ENCODE measurements at places on chromosomes 11 and 22. TPM values are rescaled to one million over a fixed set of nuclear protein-coding genes. Genes with fewer than 3 reads are reported as not detected.

DNA sequence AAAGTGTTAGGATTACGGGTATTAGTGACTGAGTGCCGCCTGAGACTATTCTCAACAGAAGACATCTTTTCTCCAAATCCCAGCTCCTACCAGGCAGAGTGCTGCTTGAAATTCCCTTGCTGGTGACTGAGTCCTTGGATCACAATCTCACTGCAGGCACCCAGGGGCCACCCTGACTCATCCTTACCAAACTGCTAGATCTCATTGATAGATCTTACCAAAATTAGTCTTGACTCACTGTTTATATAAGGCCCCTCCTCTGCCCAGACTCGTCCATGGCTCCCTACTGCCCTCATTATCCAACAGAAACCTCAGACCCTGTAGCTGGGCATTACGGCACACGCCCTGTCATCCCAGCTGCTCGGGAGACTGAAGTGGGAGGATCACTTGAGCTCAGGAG is 14.7 kb downstream of the TBC1D10A start:
- H3K4me3 ChIP-seq, result no peak overlapping the region
- H3K4me1 ChIP-seq, result peaks cover 73% of the 10 kb centered on the region
- H3K36me3 ChIP-seq, result no peaks in the 10 kb centered on the region
- H3K27me3 ChIP-seq, result no peaks in the 10 kb centered on the region

GRCh38 chr22:39900306-39901227 is at the start of gene GRAP2:
Gene GRAP2 (plus strand): TSS chr22:39901084. CDS start chr22:39947107, 46,023 bp downstream.
- H3K27ac ChIP-seq, result no peak within 1 kb of the TSS
- no peaks in the 10 kb centered on the region for H3K27me3 ChIP-seq
- no peak within 1 kb of the TSS for H3K4me3 ChIP-seq

DNA sequence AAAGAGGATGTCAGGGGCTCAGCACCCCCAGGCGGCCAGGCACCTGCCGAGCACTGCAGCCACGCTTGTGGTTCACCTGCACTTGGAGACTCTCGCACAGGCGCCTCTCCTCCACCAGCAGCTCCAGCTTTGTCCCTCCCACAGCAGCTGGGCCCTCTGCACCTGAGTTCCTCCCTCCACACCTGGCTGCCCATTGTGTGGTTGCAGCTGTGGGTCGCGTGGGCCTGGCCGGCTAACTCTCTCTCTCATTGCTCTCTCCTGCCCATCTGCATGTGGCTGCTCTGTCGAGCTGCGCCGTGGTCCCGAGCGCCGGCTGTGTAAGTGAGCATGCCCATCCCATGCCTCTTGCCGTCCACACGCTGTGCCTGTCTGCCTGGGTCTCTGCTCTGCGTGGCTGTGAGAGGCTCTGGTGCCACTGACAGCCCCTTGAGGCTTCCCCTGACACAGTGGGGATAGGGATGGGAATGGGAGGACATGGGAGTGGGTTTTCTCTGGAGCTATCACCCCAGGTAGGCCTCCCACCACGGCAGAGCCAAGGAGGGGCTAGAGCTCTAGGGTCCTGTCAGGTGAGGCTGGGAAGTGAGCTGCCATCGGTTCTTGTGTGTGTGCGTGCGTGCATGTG is 8.5 kb upstream of the ACR start:
- no peaks in the 10 kb centered on the region for H3K27me3 ChIP-seq
- H3K4me1 ChIP-seq, result no peaks in the 10 kb centered on the region
- peaks cover 4% of the 10 kb centered on the region for H3K36me3 ChIP-seq

GRCh38 chr11:36057379-36058042 is 113.6 kb downstream of the LDLRAD3 start:
- H3K27me3 ChIP-seq, result no peaks in the 10 kb centered on the region
- no peaks in the 10 kb centered on the region for H3K4me1 ChIP-seq
- H3K4me3 ChIP-seq, result no peak overlapping the region
- H3K27ac ChIP-seq, result no peak overlapping the region

DNA sequence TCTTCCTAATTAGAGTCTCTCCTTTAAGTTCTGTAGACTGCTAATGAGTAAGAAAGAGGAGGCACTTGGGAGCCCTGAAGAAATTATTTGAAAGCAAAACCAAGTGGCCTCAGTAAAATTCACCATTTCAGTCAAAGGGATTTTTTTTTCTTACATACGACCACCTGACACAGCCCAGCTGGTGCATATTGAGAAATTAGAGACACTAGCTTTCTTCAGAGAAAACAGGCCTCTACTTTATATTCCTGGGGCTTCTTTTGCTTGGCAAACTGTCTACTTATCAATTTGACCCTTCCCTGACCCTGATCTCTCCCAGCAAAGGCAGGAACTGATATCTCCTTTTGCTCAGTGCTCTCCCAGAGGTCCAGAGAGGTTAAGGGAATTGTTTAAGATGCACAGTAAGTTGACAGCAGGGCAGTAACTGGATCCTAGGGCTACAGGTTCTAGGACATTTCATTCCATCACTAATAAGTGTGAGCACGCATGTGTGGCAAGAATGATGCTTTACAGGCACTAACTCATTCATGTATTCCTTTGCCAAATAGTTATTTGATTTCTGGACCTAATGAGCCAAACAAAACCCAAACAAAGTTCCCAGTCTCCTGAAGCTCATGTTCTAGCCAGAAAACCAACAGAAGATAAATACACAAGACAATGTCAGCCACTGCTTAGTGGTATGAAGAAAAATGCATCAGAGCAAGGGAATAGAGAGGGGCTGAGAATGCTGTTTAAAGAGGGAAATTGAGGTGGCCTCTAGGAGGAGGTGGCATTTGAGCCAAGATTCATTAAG is 467.6 kb downstream of the SOX6 start:
- H3K4me3 ChIP-seq, result no peak overlapping the region
- peak; percentile 54 for DNase-seq
- no peak overlapping the region for H3K27ac ChIP-seq
- no peaks in the 10 kb centered on the region for H3K36me3 ChIP-seq

- no peaks in the 10 kb centered on the region for H3K27me3 ChIP-seq
- no peaks in the 10 kb centered on the region for H3K36me3 ChIP-seq
- peak overlapping the region; percentile 50 for H3K4me3 ChIP-seq
- no peaks in the 10 kb centered on the region for H3K4me1 ChIP-seq
- peak; percentile 92 for DNase-seq
Observed at GRCh38 chr22:42661985-42662831, 13.0 kb upstream of the CYB5R3 start.

GRCh38 chr22:50157709-50158375 is 12.7 kb upstream of the PANX2 start:
- H3K27me3 ChIP-seq, result no peaks in the 10 kb centered on the region
- H3K4me1 ChIP-seq, result no peaks in the 10 kb centered on the region
- no peak overlapping the region for H3K27ac ChIP-seq
- H3K4me3 ChIP-seq, result no peak overlapping the region
- no peaks in the 10 kb centered on the region for H3K36me3 ChIP-seq

- peak; percentile 73 for DNase-seq
- peaks cover 8% of the 10 kb centered on the region for H3K4me1 ChIP-seq
- H3K27ac ChIP-seq, result no peak overlapping the region
- H3K36me3 ChIP-seq, result peaks cover 4% of the 10 kb centered on the region
- no peak overlapping the region for H3K4me3 ChIP-seq
- no peaks in the 10 kb centered on the region for H3K27me3 ChIP-seq
Observed at GRCh38 chr11:65884716-65885092, 3.6 kb downstream of the FIBP start.

DNA sequence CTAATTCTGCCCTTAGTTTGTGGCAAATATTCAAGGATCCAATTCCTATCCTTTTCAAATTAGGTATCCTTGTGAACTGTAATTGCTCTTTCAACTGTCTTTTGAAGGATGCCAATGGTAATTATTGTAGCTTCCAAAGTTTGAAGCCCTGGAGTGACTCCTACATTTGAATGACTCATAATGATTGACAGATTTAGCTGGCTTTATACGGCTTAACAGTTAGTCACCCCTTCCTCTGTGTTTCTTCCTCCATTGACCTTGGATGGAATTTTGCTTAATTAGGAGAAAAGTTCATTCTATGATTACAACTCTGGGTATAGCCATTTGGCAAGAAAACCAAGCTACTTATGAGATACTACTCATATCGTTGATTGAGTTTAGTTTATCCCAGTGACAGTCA is 639.3 kb upstream of the KIRREL3 start:
- DNase-seq, result no peak
- H3K4me1 ChIP-seq, result peaks cover 5% of the 10 kb centered on the region
- no peak overlapping the region for H3K4me3 ChIP-seq
- H3K36me3 ChIP-seq, result no peaks in the 10 kb centered on the region

DNA sequence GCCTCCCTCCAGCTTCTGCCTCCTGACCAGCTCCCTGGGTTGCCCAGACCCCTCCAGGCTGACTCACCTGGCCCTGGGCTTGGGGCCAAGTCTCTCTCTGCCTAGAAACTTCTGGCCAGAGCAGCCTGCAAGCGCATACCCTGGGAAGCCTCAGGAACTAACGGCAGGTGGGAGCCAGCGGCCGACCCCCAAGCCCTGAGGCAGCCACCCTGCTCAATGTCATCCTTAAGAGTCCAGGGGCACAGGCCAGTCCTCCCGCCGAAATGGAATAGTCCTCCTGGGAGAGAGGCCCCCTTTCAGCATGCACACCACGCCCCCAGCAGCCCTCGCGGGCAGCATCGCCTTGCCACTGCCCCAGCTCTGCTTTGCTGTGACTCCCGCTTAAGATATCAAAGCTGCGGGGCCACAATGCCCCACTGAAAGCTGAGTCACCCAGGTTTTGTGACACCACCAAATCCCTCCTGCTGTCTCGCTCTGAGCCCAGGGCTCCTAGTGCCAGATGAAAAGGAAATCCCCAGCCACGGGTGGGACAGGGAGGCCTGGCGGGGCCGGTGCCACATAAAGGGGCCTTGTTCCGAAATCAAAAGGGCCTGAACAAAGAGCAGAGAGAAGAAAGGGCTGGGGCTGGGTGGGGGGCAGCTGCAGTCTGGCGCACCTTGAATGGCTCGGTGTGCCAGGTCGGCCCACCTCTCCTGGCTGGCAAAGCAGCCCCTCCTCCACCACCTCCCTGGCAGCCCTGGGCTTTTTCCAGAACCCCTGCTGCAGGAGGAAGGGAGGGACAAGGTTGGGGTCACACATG is 21.4 kb upstream of the FGF3 start:
- H3K4me1 ChIP-seq, result no peaks in the 10 kb centered on the region
- H3K27ac ChIP-seq, result no peak overlapping the region
- H3K27me3 ChIP-seq, result no peaks in the 10 kb centered on the region
- no peak overlapping the region for H3K4me3 ChIP-seq

- no peaks in the 10 kb centered on the region for H3K4me1 ChIP-seq
- H3K36me3 ChIP-seq, result no peaks in the 10 kb centered on the region
- DNase-seq, result no peak
- H3K4me3 ChIP-seq, result no peak overlapping the region
- no peak overlapping the region for H3K27ac ChIP-seq
- no peaks in the 10 kb centered on the region for H3K27me3 ChIP-seq
Observed at GRCh38 chr22:47110817-47111443, 348.5 kb downstream of the TBC1D22A start.

DNA sequence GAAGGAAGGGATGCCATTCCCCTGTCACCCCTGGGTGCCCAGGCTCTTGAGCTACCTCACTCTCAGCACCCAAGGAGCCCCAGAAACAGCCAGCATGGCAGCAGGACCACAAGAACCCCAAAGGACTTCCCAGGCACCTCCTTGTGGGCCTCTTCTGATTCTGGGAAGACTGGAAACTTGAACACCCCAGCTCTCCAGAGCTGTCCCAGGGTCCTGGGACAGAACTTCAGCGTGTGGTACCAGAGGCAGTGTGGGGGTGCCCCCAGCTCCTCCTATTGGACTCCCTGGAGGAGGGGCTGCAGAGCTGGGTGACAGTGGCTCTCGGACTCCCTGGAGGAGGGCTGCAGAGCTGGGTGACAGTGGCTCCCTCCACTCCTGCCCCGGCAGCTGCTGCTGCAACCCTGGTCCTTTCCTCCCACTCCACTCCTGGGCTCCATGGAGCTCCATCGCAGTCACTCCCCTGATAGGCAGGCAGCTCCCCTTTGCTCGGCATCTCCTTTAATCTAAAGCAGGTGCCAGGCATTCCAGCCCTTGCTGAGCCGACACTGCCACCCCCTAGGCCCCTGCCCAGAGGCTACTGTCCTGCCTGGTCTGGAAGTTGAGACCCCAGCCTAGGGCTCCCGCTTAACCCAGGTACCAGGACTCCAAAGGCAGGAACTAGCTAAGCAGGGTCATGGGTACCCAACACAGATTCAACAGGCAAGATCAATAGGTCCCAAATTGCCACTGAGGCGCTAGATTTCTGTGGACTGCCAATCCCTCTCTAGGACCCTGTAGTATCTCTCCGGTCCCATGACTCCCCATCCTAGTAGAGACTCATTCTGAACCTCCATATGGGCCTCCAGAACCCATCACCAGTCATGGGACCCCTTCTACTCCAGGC is 2.7 kb downstream of the BCL9L start:
- H3K4me1 ChIP-seq, result peaks cover 4% of the 10 kb centered on the region
- peak; percentile 77 for DNase-seq
- H3K27me3 ChIP-seq, result no peaks in the 10 kb centered on the region
- H3K4me3 ChIP-seq, result peak overlapping the region; percentile 22
- H3K27ac ChIP-seq, result peak overlapping the region; percentile 85

DNA sequence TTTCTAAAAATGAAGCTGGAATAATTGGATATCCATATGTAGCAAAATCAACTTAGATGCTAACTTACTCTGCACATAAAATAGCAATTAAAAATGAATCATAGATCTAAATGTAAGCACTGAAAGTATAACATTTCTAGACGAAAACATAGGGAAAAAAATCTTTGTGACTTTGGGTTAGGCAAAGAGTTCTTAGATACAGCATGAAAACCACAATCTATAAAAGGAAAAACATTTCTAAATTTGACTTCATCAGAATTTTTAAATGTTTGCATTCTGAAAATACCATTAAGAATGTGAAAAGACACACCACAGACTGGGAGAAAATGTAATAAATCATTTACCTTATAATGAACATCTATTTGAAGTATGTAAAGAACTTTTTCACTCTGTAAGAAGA is 128.8 kb downstream of the APIP start:
- no peaks in the 10 kb centered on the region for H3K4me1 ChIP-seq
- DNase-seq, result no peak
- no peak overlapping the region for H3K27ac ChIP-seq
- H3K4me3 ChIP-seq, result no peak overlapping the region

Gene ADAMTS15
- 6.2 TPM for total RNA-seq

Gene CELSR1
- total RNA-seq, result 49.9 TPM

Gene TCP11L1
- total RNA-seq, result 17.9 TPM

Gene CSNK2A3
- total RNA-seq, result 3.8 TPM

Gene IL18
- total RNA-seq, result 25.2 TPM

Gene KCNK7
- 0.25 TPM for total RNA-seq
